NCI-H2107 (cell line): ENCODE measurements at places on chromosomes 5 and 9.

GRCh38 chr5:52063186-52063585 is 679.9 kb downstream of the ISL1 start:
- no peak for DNase-seq

GRCh38 chr9:132631280-132631679 is 38.5 kb downstream of the DDX31 start:
- no peak for DNase-seq

DNA sequence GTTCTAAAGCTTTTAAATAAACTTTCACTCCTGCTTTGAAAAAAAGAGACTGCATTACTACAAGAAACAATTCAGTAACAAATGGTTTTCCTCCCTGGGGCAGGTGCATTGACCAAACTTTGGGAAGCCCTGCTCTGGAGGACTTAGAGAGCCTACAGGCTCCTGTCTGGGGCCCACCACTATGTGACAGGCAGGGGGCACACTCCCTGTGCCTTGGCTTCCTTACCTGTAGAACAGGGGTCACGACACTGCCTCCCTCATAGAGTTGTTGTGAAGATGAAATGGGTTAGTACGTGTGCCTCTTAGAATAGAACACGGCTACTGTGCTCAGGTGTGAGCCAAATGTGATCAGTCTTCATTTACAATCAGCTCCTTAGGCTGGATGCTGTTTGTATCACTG is 130.1 kb downstream of the GPBP1 start:
- no peak for DNase-seq

DNA sequence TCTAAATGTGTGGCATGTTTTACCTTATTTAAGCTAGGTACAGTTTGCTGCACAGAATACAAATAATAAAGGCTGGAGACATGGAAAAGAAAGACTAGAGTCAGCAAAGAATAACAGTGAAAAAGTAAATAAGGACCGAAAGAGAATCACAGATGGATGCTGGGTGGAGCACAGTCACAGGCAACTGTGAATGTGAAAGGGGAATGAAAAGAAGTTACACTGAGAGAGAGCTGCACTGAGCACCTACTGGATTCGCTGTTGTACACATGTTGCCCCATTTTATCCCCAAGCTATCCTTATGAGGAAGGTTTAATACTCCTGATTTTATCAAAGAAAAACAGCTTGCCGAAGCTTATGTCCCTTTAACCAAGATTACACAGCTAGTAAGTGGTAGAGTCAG is 165.4 kb upstream of the RGMB start:
- no peak for DNase-seq

DNA sequence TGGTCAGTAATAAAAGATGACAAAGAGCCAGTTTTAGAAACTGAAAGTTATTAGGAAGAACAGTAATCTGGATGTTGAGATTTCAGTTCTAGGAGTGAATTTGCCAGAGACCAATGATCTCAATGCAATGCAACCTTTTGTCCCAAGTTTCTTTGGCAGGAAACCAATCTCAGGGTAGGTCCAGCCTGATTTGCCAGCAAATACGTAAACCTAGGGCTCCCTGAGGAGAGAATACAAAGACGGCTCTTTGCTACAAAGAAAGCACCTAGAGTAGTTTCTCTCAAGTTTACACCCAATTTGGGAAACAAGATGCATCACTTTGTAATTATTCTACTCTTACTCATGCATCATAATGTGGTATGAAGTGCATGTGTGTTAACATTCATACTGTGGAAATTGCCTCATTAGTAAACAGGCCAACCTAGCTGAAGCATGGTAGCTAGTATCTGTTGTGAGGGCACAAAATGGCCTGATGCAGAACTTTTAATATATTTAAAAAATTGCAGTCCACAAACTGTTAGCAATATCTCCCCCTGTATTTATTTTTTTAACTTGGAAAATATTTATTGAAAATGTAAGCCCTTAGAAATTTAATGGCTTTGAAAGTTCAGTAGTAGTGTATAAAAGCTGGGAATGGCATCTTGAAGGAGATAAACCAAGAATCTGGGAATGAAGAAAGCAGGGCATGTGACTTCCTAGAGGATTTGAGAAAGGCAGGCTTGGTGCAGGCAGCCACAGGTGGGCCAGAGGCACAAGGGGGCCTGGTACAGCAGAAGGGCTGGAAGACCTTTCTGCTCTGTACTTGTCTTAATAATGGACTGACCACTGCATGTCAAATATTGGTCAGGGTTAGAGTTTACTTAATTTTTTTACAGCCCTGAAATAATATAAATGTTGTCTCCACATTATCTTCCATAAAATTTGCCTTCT is 59.5 kb downstream of the MAST4 start:
- DNase-seq: no peak
